Right renal cortex interstitium (tissue), 3 donors: ENCODE measurements at places on chromosomes 4 and X. TPM values are rescaled to one million over a fixed set of nuclear protein-coding genes. Genes with fewer than 3 reads are reported as not detected.

GRCh38 chr4:64402684-64403083, 6.6 kb downstream of the TECRL start:
- no peak for DNase-seq

Gene ARAP2
- 7.1 TPM for polyA plus RNA-seq

DNA sequence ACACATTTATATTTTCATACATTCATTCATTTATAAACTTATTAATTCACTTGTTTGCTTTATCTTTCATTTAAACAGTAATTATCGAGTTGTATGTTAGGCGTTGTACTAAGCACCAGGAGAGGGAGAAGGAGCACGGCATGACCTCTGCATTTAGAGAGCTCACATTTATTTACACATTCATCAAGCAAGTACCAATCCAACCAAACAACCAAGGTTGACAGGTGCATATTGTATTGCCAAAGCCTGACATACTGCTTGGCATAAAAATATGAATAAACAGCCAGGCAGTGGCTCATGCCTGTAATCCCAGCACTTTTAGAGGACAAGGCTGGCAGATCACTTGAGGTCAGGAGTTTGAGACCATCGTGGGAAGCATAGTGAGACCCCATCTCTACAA, 37.0 kb upstream of the CLNK start:
- DNase-seq = no peak

DNA sequence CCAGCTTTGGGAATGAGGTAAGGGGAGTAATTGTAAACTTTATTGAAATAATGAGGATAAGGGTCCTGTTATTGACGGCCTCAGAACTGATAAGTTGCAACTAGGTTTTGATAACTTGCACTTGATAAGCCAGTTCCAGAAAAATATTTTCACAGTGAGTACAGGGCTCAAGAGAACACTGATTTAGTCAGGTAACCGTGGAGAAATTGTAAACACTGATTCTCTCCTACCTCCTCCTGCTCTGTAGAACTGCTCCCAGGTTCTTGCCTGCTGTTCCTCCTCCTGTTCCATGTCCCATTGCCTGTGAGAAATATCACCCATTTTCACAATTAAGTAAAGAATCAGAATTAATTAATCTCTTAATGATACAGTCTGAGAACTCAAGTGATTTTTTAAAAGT, 55.0 kb upstream of the CXXC4 start:
- no peak for DNase-seq

Gene GAB3
- polyA plus RNA-seq = 1.9 TPM

DNA sequence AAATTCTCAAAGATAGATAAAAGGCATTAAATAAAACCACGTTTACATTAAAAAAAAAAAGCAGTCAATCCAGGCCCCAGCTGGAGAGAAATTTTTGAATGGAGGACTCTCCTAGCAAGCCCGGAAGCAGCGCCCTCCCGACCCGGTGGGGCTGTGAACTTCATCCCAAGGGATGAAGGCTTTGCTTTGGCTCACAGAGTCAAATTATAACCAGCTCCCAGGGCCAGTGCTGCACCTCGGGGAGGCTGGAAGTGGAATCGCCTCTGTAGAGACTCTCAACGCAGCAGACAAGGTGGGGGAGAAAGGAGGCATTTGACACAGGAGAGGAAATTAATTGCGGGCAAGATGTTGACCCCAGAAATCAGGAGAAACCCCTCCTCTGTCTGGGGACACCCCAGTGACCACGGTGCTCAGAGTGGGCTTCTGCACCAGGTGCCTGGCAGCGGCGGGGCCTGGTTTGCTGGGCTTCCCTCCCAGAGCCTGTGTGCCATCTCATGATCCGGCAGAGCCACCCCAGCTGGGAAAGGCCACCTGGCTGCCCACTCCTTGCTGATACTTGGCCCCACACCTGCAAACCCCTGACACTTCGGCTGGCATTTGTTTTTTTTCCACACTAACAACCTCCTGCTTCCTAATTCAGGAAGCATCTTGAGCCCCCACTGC, 71.7 kb downstream of the ABLIM2 start:
- no peak for DNase-seq

- no peak for DNase-seq
These were observed 21.9 kb downstream of the MAOA start for GRCh38 chrX:43677993-43678392.

DNA sequence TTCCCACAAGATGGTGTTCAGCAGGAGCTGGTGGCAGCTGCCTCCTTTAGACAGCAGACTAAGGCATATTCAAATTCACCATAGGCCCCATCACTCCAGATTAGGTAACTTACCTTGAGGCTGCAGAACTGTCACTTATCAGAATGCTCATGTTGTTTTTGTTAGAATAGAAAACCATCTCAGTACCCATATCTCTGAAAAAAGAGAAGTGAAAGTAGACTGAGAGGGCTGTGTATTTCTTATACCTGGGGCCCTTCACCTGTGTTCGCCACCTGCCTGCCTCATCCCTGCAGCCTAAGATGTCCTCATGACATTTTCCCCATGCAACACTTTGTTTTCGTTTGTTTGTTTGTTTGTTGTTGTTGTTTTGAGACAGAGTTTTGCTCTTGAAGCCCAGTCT, 32.9 kb upstream of the SPRY1 start:
- DNase-seq = no peak

Gene EFHC2
- 11.1 TPM for polyA plus RNA-seq

Gene SPANXA1
- polyA plus RNA-seq = not detected

Gene SPANXA2
- polyA plus RNA-seq = not detected

DNA sequence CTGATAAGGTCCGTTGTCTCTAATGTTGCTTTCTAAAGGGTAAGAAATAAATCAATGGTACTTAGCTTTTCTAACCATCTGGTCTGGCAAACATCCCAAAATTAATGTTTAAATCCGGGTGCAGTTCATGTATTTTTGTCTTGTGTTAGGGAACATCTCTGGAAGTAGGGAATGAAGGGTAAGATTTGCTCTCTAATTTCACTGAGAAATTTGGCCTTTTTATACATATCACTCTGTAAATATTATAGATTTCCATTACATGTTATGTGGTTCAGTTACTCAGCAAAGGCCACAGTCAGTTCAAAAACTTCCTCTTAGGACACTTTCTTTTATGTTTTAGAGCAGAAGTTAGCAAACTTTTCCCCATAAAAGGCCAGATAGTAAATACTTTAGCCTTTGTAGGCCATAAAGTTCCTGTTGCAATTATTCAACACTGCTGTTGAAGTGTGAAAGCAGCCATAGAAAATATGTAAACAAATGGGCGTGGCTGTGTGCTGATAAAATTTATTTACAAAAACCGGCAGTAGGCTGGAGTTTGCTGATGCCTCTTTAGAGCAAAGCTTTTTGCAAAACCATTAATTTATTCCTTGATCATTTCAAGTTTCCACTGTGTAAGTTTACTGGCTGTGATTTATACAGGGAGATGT, 218.1 kb downstream of the ANTXR2 start:
- DNase-seq = no peak

Gene VCX
- not detected for polyA plus RNA-seq

DNA sequence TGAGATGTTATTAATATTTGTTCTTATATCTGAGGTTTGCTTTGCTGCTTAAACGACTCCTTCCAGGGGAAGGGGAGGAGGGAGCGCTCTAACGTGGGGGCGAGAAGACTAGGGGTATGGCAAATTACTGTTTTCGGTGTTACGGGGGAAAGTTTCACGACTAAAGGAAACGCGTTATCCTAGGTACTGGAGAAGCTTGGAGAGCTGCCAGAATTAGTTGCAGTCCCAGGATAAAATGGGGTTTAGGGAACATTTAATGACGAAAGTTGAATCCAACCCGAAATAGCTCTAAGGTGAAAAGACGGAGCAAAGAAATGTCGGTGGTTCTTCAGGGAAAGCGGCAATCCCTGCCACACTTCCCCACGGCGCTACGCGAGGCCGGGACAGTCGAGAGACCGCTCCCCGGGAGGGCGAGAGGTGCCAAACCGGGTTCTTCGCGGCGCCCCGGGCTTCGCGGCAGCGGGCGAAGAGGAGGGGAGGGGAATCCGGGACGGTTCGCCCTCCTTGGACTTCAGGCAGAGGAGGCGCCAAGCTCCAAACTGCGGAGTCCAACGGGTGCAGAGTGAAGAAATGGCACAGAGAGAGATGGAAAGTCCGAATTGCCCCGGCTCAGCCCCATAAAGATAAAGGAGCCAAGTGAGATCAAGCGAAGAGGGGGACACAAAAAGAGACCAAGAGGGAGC, 724 bp downstream of the THOC2 start:
- no peak for DNase-seq

Gene ANOS1
- polyA plus RNA-seq = 8.4 TPM

DNA sequence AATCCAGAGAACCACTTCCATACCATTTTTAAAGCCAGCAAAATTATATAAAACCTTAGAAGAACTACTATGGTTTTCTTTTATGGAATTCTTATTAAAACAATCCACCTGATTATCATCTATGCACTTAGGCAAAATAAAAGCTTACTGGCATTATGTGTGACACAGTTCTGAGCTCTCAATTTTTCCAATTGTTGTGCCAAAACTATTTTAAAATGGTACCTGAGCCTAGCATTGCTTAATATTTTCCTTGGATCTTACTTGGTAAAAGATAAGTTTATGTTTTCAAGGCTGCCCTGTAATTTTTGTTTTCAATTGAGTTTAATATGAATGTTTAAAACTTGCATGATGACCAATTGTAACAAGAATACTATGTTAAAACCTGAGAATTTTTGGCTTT, 201.3 kb downstream of the MAD2L1 start:
- no peak for DNase-seq

DNA sequence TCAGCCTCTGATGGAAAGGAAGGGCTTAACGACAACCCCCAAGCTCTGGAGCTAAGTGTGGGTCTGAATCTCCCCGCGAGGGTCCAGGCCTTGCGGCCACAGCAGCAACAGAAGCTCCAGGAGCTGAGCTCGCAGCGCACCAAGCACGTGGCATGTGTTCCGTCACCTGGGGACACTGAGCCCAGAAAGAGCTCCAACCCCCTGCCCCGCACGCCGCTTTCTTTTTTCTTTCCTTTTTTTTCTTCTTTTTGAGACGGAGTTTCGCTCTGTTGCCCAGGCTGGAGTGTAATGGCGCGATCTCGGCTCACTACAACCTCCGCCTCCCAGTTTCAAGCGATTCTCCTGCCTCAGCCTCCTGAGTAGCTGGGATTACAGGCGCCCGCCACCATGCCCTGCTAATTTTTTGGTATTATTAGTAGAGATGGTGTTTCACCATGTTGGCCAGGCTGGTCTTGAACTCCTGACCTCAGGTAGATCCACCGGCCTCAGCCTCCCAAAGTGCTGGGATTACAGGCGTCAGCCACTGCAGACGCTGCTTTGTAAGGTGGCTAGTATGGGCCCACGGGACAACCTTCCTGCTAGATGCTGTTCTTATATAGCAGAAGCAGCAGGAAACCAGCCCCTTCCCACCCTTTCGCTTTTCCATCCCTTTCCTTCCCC, 685 bp upstream of the TNIP2 start:
- DNase-seq = no peak

- no peak for DNase-seq
These were observed 93.9 kb downstream of the PHKA2 start for GRCh38 chrX:18890049-18890381.

GRCh38 chrX:135973548-135974278, at the start of gene MMGT1:
TSS of gene MMGT1 (minus strand) at chrX:135973988. CDS start at chrX:135973675, 313 bp downstream.
- no peak for DNase-seq

DNA sequence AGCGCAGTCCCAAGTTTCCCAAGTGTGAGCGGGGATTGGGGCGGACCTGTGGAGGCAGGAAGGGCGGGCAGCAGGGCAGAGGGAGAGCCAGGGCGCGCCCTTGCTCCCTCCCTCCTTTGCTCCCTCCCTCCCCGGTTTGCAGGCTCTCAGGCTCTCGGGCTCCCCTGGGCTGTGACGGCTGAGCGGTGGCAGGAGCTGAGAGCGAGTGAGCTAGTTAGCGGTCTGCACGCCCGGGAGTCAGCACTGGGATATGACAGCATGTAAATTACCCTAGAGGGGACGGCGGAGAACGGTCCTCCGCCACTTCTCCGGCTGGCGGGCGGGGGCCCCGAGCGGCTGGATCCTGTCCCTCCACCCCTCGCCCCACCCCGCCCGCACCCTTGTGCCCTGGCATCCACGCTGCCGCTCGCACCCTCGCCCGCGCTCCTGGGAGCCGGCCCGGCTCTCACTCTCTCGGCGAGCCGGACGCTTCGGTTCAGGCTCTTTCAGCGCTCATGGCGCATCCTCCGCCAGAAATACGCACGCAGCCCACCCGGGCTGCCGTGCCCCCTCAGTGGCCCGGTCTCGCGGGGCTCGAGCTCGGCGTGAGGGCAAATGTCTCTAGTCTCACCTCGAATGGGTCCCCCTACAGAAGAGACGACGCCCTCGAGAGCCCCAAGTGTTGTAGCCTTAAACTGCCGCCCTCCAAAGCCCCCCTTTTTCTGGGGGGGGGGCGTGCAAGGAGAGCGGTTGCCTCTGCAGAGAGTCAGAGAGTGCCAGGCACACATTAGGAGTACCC, at the start of gene TSC22D3:
Gene TSC22D3 (minus strand): TSS at position 54 of the 778 bp plus-strand sequence. CDS start 368 bp downstream, outside the sequence.
- DNase-seq = no peak

DNA sequence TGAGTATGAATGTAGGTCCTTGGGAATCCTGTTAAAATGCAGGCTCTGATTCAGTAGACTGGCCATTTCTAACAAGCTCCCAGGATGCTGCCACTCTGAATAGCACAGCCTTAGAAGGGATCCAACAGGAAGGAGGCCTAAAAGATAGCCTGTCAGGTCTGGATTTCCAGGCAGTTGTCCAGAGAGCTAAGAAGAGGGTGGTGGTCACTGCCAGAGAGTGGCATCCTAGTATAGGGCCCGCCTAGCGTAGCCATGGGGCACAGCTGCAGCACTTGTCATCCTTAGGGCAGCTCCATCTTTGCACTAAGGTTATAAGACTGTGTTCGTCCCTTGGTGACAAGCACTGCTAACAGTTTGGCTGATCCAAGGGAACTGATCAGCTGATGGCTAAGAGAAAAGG, 20.5 kb upstream of the NUP54 start:
- DNase-seq = no peak

DNA sequence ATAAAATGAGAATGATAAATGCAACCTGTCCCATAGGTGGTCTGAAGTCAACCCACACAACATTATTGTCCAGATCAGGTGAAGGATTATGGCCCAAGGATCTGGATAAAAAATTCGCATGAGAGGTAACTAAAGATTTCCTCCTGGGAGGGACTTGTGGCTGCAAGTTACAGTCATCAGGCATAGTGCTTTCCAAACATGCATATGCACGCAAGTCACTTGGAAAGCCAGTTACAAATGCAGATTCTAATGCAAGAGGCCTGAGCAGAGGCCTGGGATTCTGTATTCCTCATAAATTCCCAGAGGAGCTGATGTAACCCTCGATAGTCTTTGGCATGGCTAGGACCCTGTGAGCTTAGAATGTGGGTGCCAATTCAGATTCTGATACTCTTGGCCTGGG, 21.1 kb downstream of the HS3ST1 start:
- no peak for DNase-seq

Gene SCD5
- polyA plus RNA-seq = 38.1 TPM

Gene NR3C2
- 17.6 TPM for polyA plus RNA-seq

- no peak for DNase-seq
These were observed 27.3 kb downstream of the DDX60 start for GRCh38 chr4:168291242-168291641.
